ENCODE measurements at places on chromosomes 1 and 21.

DNA sequence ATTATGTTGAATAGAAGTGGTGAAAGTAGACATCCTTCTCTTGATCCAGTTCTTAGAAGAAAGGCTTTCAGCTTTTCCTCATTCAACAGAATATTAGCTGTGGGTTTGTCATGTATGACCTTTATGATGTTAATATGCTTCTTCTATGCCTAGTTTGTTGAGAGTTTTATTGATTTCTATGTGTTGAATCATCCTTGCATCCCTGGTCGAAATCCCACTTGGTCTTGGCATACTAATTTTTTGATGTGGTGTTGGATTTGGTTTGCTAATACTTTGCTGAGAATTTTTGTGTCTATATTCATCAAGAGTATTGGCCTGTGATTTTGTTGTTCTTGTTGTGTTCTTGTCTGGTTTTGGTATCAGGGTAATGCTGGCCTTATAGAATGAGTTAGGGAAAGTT is 20.9 kb downstream of the CD55 start:
- DNase-seq = no peak

- DNase-seq = no peak
Measured at GRCh38 chr1:93031711-93032110, 47.4 kb upstream of the MTF2 start.

DNA sequence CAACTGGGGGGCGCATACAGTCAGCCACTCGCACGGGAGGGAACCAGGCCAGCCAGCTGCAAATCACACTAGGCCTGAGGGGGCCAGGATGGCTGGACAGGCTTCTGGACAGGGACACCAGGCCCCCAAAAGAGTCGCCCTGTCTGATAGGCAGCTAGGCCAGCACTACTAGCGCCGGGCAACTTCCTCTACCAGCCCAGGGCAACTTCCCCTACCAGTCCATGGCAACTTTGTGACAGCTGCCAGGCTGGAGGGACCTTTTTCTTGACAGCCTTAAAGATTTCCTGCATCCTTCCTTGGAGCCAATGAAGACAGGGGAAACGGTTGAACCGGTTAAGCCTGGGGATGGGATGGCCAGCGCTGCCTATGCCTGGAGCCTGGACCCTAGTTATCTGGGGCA is 5.1 kb downstream of the IFFO2 start:
- DNase-seq = no peak

- no peak for DNase-seq
Measured at GRCh38 chr1:99992760-99993467, 23.1 kb downstream of the SLC35A3 start.

GRCh38 chr1:110618668-110619067 is 12.5 kb upstream of the KCNA2 start:
- no peak for DNase-seq

DNA sequence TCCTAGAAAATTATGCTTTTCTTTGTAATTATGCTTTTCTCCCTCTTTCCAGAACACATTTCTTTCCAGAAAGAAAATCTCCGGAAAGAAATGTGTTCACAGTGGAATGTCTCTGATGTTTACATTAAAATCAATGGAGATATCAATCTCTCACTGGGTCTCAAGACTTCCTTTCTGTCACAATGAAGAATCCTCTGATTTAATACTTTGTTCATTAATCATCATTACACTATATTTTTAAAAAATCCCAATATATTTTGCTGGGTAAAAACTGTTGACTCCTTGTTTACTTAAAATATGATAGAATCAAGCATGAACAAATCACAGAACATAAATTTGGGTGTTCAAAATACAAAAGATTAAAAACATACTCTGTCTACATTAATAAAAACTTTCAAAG is 26.3 kb upstream of the TGFBR3 start:
- DNase-seq = no peak

DNA sequence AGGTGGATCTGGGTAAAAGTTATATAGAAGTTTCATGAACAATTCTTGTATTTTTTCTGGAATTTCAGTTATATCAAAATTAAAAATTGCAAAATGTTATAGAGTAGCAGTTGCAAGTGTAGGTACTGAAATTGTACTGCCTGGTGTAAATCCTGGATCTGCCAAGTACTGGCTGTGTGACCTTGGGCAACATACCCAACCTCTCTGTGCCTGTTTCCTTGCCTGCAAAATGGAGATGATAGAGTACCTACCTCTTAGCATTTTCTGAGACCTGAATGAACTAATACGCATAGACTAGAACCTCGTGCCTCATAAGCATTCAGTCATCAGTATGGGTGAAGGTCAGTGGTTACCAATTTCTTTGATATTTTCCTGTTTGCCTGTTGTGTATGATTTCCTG is 290.0 kb upstream of the KAZN start:
- no peak for DNase-seq

GRCh38 chr1:44250068-44250781 is 37.0 kb downstream of the DMAP1 start:
- DNase-seq = no peak

- DNase-seq = no peak
Measured at GRCh38 chr1:23188434-23188884, 19.8 kb upstream of the LUZP1 start.

GRCh38 chr1:182147136-182147820 is 85.8 kb upstream of the ZNF648 start:
- no peak for DNase-seq

DNA sequence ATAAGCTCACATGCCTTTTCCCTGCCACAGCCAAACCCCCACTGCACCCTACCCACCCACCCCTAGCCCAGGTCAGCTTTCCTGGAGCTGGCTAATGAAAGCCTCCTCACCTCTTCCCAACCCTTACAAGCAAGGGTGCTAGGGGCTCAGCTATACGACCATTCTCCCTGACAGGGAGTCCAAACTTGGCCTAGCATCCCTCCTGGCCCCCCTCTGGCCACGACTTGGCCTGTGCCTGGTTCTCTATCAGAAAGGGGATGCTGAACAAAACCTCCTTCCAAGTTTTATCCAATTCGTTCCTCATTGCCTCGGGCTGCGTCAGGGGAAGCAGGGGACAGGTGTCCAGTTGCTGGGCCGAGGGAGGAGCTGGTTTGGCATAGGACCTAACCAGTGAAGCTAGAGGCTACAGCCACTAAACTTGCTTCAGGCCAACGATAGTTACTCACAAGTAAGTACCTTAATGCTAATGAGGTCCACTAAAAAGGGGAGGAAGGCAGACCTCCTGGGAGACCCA is 8.6 kb downstream of the TMEM81 start:
- no peak for DNase-seq

DNA sequence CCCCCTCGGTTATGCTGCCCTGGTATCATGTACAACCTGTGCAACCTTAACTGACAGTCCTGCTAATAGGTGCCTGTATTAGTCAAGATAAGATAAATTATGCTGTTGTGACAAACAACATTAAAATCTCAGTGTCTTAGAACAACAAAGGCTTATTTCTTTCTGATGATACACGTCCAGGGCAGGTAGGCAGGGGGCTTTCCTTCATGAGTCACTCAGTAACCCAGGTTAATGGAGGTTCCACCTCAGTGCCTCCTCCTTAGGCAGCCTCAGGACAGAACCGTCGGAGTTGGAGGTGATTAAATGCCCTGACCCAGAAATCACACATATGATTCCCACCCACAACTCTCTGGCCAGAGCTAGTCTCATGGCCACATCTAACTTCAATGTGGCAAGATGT is 94.6 kb upstream of the CASZ1 start:
- no peak for DNase-seq

GRCh38 chr1:114024049-114024448 is 44.8 kb downstream of the OLFML3 start:
- no peak for DNase-seq

DNA sequence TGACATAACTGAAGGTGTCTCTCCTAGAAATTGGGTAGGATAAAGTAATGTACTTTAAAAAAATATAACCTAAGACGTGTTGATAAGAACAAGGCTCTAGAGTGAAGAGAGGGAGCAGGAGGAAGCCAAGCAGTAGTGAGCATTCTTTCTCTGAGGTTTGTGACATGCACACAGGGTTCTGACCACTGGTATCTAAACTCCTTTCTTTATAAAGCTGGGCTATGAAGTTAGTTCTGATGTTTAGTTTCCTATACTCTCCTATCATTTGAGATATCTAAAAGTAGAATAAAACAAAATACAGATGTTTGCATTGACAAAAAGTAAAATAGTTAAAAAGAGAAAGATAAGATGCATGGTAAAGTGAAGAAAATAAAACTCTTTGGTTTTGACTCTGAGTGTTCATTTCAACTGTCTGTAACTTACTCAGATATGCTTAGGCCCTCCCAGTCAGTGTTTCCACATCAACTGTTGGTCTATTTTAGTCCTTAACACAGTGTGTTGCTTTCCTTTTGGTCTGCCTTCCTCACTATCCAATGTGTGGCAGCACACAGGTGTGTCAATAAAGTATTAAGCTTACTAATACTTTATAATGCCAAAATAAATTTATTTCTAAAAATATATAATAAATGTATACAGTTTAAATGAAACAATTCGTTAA is 543.5 kb downstream of the PTPRC start:
- no peak for DNase-seq

- DNase-seq = no peak
Measured at GRCh38 chr1:222404710-222405109, 143.2 kb downstream of the HHIPL2 start.

GRCh38 chr1:89503690-89504089 is 20.9 kb upstream of the LRRC8B start:
- no peak for DNase-seq

GRCh38 chr1:92803140-92803887 is 18.4 kb upstream of the EVI5 start:
- DNase-seq = no peak

- DNase-seq = no peak
Measured at GRCh38 chr21:21085206-21085605, 87.0 kb downstream of the NCAM2 start.

DNA sequence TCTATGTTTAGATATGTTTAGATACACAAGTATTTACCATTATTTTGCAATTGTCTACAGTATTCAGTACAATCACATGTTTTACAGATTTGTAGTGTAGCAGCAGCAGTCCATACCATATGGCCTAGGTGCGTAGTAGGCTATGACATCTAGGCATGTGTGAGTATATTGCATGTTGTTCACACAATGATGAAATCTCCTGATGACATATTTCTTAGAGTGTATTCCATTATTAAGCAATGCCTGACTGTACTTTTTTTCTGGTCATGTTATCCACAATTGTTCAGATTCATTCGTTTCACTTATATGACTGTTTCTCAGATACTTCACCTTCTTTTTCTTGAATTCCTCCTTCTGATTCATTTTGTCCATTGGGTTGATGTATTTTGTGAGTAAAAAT is 9.9 kb upstream of the BACE2 start:
- no peak for DNase-seq

DNA sequence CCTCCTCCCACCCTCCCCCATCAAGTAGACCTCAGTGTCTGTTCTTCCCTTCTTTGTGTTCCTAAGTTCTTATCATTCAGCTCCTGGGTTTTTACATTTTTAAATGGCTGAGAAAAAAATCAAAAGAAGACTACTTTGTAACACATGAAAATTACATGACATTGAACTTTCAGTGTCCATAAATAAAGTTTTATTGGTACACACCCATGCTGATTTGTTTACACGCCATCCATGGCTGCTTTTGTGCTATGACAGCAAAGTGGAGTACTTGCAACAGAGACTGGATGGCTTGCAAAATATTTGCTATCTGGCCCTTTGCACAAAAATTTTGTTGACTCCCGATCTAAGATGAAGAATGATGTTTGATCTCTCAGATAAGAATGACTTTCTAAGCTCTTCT is 171.4 kb downstream of the PRDM2 start:
- no peak for DNase-seq

DNA sequence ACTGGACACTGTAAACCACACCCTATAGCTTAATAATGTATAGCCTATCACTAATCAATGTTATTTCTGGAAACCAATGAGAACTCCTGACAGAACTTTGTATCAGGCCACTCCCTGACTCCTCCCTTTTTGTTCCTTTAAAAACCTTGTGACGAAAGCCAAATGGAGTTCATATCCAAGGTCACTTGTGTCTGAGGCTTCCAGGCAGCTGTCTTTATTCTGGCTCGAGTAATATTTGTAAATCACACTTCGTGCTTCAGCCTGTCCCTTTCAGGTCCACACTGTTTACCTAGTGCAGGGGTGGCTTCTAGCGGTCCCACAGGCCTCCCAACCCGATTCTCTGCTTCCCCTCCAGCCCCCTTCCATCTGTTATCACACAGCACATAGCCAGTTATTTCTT is 16.2 kb upstream of the CAPN9 start:
- DNase-seq = no peak

- DNase-seq = no peak
Measured at GRCh38 chr1:98221923-98222322, 301.1 kb upstream of the DPYD start.

DNA sequence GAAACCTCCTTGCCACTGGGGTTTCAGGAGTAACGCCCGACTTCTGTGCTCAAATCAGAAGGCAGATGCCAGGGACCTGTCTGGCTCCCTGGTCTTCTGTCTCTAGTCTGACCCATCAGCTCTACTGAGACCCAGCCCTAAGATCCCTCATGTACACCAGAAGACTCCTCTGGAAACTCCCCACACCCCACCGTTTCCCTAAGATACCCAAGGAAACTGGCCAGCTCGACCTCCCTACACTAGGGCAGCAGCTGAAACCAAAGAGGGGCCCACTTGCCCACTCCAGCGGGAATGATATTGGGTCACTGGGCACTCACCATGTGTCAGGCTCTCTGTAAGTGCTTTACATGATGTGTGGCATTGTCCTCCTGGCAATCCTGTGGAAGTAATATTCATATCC is 469 bp upstream of the S100A16 start:
- no peak for DNase-seq

DNA sequence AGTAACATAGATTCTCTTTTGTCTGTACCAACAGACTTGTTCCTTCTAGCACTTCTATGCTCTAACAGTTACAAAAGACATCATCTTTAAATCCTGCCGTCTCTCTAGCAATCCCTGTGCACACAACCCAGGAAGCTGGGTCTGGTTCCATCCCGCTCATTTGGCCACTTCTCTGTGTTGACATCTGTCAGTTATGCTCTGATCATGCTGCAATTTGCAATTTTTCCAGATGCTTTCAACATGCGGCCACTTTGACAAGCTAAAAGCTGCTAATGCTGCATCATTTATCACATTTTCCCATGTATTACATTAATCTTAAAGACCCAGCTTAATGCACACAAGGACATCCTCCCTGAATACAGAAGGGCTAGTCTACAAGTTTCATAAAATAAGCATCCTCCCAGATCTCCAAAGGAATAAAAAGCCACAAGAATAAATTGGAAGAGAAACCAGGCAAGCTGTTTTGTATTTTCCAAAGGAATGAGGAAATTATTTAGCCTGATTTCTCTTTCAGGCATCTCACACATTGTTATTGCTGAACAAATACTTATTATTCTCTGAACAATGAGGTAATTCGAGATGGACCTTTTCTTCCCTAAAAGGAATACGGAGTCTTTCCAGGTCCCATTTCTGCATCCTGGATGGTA is 19.0 kb upstream of the LRRC52 start:
- DNase-seq = no peak
